Left renal cortex interstitium (tissue), 4 donors: ENCODE measurements at places on chromosomes 3 and 15.

- no peak for DNase-seq
Observed at GRCh38 chr3:192449036-192449435, 278.3 kb downstream of the FGF12 start.

DNA sequence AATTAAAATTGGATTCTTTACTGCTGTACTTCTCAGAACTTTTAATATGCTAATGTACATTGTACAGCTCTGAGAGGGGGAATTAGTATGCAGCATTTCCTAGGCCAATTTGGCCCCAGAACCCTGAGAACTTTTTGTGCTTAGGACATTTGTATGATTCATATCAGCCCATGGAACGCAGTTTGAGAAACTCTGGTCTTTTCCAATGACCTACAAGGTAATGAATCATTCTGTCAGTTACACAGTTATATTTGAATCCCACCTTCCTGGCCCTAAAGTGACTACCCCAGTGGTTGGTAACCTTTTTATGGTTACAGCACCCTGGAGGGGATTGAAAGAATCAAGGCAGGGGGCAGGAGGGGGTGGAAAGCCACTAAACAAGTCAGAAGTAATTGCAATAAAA lies 25.6 kb upstream of the KBTBD12 start:
- DNase-seq, result peak; percentile 29

DNA sequence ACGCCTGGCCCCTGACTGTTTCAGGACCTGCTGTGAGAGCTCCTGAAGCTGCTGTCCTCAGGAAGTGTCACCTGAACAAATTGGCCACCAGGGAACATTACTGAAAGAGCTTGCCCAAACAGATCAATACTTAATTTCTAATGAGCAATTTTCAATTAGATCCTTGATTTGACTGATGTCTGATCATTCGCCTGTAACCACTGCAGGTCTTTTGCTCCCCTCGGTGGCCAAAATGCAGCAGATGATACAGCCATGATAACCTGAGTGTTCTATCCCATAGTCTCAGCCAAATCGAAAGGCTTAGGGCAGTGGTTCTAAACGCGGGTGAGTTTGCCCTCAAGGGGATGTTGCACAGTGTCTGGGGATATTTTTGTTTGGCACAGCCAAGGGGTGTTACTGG lies 57.6 kb upstream of the MEX3B start:
- no peak for DNase-seq

DNA sequence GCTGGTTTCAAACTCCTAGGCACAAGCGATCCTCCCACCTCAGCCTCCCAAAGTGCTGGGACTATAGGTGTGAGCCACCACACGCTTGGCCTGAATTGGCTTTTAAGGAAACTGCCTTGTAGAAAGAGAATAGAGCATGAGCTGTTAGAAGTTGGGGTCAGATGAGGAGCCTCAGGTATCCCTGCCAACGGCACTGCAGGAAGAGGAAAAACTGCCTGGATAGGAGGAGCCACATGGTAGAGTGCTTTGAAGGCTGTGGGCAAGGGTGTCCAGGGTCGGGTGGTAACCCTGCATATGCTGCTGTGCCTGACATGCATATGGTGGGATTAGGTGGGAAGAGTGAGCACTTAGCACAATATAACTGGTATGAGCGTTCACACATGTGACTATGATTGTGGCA lies 55.0 kb downstream of the BSN start:
- no peak for DNase-seq

DNA sequence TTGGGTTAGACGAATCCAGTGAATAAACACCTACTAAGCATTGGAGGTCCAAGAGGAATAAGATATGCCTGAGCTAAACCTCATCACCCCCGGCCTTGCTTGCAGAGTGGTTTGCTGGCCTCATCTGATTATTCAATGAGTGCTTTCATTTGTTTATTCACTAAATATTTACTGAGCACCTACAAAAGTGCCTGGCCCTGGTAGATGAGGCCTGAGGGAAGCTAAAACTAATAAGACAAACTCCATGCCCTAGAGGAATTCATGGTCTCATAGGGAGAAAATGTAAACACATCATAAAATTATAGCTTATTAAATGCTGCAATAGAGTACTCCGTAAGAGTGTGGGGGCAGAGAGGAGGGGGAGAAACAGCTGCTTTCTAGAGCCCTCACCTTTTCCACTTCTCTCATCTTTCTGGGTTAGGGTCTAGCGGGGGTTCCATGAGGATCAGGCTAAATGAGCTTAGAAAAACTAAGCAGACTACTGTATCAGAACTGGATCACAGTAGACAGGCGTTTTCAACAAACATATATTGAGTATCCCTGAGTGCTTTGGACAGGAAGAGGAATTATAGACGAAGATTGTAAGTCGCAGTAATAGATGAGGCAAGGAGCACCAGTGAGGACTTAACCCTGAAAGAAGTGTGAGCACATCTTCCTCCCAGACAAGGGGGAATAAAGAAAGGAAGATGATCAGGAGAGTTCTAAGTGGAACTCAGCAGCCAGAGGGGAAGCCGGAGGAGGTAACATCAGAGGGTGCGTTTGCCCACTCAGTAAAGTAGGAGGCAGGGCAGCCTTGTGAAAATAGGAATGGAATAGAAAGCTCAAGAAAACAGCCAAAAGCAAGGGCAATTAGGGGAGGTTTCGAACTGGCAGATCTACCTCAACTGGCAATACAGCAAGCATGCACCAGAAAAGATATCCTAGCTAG lies 31.5 kb upstream of the LAMP3 start:
- DNase-seq, result no peak

DNA sequence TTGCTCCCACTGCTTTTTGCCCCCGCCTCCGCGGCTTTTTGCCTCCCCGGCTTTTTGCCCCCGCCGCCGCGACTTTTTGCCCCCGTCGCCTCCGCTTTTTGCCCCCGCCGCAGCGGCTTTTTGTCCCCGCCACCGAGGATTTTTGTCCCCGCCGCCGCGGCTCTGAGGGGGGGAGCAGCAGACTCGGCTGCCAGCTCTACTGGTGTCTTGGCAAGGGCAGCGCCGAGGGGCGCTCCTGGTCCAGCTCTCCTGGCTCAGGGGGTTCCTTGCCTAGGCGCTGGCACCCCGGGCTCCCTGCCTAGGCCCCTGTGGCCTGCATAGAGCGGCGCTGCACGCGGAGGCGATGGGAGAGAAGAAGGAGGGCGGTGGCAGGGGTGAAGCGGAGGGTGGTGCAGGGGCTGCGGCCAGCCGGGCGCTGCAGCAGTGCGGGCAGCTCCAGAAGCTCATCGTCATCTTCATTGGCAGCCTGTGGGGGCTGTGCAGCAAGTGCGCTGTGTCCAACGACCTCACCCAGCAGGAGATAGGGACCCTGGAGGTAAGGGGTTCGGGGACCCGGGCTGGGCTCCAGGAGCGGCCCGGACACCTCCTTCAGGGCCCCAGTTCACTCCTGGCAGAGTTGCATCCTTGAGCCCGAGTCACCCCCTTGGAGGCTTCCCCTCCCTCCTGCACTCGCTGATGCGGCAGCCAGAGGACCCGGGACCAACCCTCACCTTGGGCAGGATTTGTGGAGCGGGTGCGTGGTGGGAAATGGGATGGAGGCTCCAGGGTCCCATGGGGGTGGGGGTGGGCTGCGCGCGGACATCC lies 642.4 kb downstream of the GOLGA6L6 start:
- no peak for DNase-seq

GRCh38 chr15:99657996-99658395 lies 75.2 kb downstream of the LYSMD4 start:
- DNase-seq, result no peak
